ENCODE measurements at places on chromosomes 12 and 14.

- no peak for DNase-seq
These were observed 47.7 kb downstream of the NOC4L start for GRCh38 chr12:132191715-132192553.

DNA sequence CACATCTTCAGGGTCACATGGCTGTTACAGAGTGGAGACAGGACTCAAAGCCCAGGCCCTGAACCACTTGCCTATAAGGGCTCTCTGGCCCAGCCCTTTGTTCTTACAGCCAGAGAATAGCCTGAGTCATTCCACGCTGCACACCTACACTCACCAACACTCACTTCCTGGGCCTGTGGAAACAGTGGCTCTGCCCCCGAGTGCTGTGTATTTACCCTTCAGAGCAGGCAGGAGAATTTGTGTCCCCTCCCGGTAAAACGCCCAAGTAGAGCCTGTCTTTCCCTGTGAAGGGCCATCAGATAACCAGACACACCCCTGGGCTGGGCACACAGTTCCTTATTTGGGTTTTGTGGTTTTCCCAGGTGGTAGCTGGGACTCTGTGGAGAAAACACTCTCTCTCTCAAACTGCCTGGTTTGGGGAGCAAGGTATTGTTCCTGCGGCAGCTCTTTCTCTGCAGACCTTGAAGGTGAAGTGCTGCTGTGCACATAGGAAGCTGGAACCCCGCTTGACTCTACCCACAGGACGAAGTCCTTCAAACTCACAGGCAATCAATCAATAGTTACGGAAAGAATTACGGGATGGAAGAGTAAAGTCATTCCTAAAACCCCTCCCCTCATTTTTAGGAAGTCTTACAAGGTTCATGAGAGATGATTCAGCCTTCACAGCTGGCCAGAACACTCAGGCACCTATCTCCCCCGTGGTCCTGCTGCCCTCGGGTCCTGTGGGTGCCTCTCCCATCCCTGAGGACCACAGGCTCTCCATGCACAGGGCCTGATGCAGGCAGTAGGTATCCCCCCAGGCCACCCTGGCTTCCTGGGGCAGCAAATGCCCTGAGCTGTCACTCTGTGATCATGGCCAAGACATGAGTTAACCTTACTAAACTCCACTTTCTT lies 20.3 kb downstream of the FIGNL2 start:
- no peak for DNase-seq

DNA sequence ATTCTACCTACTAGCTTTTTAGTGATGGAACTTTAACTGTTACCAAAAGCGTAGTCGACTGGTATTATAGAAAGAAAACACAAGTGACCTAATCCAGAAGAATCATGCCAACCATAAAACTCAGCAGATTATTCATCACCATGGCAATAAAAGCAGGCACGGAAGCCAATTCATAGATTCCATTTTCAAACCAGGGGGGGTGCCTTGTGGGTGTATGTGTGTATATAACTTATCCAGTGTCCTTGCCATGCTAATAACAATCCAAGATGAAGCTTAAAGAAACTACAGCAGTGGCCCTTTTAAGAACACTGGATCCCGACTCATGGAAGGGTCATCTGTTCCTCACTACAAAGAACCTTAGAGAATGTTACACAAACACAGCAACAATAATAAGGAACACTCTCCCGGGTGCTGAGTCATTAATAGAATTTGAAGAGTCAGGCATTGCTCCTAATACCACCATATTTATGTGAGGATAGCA lies 61.0 kb downstream of the EPS8 start:
- DNase-seq, result no peak

- peak; percentile 15 for DNase-seq
These were observed 33.3 kb upstream of the BEGAIN start for GRCh38 chr14:100620255-100621100.

GRCh38 chr14:93018366-93018765 lies 95.4 kb downstream of the CHGA start:
- DNase-seq, result no peak

Measured in SK-N-DZ (cell line).